AG20443 (cell line): ENCODE measurements at places on chromosomes 5 and 9.

GRCh38 chr5:56319526-56320181 lies 86.5 kb upstream of the ANKRD55 start:
- peak; percentile 82 for DNase-seq

DNA sequence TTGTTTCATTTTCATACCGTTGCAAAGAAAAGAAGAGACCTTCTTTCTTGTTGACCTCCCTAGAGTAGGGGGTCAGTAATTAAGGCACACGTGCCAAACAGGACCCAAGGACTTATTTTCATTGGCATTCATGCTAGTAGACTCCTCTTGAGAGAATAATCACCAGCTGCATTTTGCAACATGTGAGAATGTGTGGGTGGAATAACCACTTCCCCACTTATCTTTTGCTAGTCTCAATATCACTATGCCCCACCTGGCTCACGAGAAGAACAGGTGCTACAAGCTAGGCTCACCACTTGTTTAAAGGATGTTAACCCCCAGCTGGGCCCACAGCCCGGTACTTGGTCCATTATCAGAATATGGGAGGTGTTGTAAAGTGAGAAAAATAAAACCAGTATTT lies 460.7 kb upstream of the MEF2C start:
- DNase-seq, result no peak

- DNase-seq, result no peak
Measured at GRCh38 chr9:37029304-37029775, 4.7 kb downstream of the PAX5 start.

DNA sequence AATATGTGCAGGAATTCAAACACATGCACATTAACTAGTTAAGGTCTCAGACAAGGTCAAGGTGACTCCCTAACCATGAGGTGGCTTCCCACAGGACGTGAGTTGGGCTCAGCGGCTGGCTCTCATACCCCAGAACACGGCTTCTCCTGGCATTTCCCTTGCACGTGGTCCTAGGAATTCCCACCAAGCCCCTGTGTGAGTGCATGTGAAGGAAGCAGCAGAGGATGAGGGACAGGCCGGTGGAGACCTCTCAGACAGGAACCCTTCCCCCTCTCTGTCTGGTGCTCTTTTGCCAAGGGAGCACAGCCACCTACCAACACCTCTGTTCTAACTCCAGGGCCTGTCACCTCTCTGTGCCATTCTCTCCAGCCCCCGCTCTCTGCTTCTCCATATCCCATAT lies 271.0 kb downstream of the FSTL4 start:
- DNase-seq, result no peak

DNA sequence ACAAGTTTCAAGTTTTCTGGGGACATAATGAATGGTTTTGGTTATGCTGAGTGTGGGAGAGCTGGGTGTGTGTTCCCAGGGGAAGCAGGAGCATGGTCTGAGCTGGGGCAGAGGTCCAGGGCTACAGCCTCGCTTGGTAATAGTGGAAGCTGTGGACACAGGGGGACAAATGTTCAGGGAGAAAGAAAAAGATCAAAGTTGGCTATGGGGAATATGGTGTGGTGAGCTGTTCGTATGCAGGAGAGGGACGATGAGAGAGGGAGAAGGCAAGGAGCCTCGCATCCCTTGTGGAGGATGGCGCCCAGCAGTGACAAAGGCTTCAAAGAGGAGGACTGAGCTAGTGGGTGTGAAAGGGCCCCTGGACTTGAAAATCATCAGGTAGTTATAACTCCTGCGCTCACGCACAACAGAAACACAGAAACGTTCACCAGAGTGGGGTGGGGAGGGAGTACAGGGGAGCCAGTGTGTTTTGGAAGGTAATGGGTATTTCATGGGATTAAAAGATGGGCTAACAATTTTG lies 77.2 kb downstream of the TENT4A start:
- no peak for DNase-seq

- no peak for DNase-seq
Measured at GRCh38 chr9:34259315-34259714, 69.8 kb downstream of the KIF24 start.

GRCh38 chr5:51053361-51053760 lies 329.9 kb upstream of the ISL1 start:
- DNase-seq, result no peak

GRCh38 chr5:103347716-103348423 lies 89.3 kb downstream of the MACIR start:
- DNase-seq, result no peak

DNA sequence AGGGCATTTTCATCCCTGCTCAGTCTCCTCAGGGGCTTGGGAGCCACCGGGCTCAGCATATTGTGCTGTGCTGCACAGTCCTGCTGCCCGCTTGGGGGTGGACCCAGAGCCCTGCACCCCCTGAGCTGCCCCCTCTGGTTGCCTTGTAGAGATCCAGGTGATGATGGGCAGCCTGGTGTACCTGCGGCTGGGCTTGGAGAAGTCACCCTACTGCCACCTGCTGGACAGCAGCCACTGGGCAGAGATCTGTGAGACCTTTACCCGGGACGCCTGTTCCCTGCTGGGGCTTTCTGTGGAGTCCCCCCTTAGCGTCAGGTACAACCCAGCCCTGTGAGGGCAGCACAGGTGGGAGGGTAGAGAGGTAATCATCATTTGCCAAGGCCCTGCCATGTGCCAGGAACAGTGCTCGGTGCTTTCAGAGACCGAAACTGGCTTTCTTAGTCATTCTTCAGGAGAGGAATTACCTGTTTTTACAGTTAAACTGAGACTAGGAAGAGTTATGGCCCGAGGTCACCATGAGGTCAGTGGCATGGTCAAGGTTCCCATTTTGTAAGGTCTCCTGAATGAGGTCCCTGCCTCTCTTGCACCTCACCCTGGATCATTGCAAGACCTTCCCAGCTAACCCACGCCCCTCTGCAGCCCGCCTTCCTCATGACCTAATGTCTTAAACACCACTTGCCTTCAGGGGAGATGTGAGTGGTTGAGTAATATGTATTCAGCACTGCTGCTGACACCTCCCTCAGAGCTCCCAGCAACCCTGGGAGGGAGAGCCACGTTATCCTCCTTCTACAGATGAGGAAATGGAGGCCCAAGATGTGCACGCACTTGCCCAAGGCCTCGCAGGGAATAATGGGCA lies 7.5 kb downstream of the NHP2 start:
- peak; percentile 56 for DNase-seq

- DNase-seq, result no peak
Measured at GRCh38 chr9:76845254-76845653, 60.7 kb downstream of the PRUNE2 start.
